ENCODE measurements at places on chromosomes 5 and 9.

DNA sequence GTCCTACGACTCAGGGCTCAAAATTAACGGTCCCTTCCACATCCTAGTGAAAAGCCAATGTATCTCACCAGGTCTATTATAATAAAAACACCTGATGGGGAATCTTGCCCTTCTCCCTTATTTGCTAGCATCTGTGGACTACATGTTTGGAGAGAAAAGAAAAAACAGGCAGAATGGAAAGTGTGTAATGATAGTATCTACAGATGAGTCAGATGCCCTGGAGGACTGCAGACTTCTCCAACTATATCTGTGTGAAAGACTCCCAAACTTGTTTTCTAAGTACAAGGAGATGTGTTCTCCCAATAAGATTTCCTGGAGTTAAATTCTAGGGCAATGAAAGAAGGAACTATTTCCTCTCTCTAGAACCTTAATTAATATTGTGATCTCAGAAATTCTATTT lies 66.0 kb downstream of the FOXB2 start:
- no peak for DNase-seq

DNA sequence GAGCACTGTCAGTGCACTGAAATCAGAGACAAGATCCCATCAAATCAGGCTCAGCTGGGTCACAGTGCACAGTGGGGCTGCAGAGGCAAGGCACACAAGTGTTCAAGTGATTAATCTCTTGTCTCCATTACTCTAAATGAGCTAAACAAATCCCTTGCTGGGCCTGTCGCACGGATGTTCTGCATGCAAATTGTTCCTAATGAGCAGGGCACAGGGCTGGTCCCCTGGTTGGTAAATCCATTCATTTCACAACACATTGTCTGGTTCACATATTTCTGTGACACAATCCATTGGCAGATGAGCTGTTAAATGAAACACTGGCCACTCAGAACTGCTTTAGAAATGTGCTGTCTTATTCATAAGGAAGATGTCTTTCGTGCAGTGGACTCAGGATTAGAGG lies 167.9 kb upstream of the BRINP1 start:
- DNase-seq, result no peak

GRCh38 chr5:39255406-39255805 lies 36.0 kb upstream of the FYB1 start:
- DNase-seq, result no peak

GRCh38 chr5:12662545-12663314 lies 758.5 kb upstream of the CTNND2 start:
- no peak for DNase-seq

DNA sequence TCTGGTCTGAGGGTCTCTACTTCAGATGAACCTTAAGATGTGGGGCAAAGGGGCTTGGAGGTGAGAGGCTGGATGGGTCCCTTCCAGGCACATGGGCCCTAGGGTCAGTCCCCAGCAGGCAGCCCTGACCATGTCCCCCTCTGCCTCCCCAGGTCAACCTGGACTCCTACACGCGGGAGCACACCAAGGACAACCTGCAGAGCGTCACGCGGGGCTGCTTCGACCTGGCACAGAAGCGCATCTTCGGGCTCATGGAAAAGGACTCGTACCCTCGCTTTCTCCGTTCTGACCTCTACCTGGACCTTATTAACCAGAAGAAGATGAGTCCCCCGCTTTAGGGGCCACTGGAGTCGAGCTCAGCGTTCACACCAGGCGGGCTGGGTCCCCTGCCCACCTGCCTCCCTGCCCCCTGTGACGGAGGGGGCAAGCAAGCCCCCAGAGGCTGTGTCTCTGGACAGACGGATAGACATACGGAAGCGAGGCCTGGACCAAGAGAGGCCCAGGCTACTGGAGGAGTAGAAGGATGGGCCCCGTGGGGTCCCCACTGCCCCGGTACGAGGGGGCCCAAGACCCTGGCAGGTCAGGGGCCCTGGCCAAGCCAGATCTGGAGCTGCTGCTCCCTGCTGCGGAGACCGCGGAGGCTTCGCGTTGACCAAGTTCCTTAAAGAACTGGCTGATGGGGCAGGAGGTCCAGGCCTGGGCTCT lies 133.2 kb downstream of the RGS3 start:
- DNase-seq, result no peak

GRCh38 chr5:966345-966710 lies 42.3 kb upstream of the NKD2 start:
- no peak for DNase-seq

DNA sequence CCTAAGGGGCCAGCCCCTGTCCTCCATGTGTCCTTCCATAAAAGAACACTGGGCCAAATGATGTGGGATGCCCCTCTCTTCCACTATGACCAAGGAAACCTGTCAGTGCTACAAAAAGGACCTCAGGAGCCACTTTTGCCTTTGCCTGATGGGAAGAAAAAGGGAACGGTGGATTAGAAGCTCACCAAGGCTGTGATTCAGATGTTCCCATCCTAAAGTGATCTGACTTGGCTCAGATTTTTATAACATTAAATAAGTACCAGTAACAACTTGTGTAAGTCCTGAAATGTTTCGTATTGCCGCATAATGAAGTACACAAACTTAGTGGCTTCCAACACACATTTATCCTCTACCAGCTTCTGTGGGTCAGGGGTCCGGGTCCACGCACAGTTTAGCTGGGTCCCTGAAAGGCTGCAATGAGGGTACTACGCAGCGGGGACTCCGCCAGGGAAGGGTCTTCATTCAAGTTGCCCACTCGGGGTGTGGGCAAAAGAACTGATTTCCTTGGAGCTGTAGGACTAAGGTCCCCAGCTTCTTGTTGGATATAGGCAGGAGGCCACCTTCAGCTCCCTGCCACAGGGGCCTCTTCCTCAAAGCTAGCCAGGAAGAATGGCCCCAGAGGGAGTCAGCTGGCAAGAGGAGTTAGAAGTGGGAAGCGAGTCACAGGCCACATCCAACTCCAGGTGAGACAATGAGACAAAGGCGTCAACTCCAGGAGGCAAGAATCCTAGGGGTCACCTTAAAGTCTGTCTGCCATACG lies 60.4 kb downstream of the RAPGEF1 start:
- DNase-seq, result no peak

DNA sequence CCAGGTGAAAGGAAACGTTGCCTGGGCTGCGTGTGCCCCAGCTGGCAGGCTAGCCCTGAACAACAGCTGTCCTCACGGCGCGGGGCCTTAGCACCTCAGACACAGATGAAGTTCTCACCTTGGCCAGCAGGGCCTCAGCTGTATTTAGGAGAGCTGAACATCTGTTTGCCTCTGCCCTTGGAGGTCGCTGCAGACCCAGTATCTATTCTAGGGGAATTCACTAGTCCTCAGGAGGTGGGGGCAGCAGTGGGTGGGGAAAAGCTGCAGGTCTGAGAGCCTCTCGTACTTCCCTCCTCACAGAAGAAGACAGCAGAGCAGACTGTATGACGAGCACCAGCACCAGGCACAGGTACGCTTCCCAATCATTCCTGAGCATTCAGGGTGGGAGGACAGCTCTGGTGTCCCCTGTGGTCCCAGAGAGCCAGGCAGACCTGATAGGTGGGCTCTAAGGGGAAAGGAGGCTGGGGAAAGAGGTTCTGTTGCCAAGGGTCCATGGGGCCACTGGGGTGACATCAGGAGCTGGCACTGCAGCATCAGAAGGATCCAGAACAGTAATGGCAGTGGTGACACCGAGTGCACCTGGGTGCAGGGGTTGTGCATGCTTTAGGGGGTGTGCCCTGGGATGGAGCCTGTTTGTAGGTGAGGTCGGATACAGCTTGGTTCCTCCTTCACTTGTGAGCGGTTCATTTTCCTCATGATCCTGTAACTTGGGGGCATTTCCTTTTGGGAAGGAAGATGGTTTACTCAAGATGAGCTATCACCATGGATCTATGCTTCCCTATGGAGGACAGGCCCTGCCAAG lies 13.8 kb downstream of the CD74 start:
- no peak for DNase-seq

DNA sequence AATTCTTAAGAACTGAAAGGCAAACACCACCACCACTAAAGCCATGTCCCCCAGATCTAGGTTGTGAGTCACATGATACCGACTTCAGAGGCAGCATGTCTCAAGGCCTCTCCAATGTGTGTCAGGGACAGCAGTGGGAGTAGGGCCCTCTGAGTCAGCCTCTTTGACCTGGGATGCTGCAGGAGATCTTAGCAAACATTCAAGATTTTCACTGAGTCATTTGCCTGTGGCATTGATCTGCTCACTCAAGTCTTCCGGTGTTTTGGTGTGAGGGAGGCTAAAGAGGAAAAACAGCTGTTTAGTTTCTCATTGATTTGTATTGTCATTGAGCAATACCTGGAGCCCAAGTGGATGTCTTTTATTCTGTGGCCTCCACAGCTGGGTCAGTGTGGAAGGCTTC lies 36.1 kb downstream of the TMC1 start:
- no peak for DNase-seq

DNA sequence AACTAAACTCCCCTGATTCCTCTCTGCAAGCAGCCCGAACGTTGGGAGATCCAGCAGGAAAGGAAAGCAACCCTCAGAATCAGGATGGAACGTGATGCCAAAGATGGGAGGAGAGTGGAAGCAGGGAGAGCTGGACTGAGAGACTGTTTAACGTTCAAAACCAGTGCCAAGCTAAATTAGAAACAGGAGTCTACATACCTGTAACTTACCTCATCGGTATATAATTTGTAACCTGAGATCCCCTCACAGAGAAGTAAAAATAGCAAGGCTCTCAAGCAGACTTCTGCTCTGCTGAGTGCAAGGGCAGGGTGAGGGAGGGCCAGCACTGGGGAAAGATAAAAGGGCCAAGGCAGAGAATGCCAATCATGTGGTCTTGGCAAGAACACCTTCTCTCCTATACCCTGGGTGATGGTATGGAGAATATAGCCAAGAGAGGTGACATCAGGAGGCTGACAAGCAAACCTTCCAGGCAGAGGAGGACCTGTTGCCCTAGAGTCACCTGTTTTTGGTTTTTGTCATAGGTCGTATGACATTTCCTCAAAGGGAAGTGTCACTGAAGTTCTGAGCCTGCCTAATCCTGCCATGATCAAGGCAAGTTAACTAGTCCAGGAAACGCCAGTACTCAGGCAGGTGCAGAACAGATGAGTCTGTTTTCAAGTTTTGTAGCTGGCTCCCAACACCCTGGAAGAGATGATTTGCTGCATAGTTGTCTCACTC lies 472.0 kb downstream of the NFIB start:
- no peak for DNase-seq

GRCh38 chr9:78127279-78128225 lies 95.9 kb upstream of the GNAQ start:
- no peak for DNase-seq

- peak; percentile 84 for DNase-seq
Observed at GRCh38 chr5:32232441-32233219, 58.5 kb upstream of the GOLPH3 start.
